ENCODE measurements at places on chromosomes 1 and 21.

DNA sequence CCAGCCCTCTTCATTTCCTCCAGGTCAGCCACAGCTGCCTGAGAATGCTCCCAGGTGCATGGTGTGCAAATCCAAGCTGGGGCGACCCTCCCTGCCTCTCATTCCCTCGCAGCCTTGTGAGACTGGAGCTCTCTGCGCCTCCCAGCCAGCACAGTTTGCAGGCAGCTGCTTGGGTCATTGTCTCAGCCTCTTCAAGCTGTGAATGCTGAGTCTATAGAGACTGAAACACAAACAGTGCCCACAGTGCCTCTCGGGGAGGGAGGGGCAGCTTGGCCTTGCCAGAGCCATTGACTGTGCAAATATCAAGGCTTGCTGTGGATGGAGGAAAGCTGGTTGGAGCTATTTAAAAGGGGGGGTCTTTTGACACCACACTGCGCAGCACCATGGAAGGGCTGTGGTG lies 10.6 kb downstream of the PLXNA2 start:
- DNase-seq = no peak

GRCh38 chr21:42248783-42249597 lies 30.1 kb downstream of the ABCG1 start:
- DNase-seq = no peak

DNA sequence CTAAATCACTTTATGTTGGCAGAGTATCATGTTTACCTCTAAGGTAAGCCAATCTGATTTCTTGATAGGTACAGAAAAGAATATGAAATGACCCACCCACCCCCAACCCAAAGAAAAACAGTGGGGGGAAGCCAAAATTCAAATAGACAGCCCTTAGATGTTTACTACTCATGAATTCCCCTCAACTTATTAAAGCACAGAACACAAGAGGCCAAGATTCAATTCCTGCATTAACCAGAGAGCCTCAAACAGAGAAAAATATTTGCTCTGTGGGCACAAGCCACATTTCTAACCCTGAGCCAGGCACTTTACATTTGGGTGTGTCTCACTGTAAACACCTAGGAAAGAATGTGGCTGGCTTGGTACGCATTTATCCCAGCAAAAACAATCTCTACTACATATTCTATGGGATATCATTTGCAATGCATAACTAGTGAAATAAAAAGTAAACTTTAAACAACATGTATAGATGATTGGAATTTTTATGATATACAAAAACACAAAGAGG lies 84.3 kb downstream of the PTPN14 start:
- DNase-seq = no peak

GRCh38 chr1:16230744-16231143 lies 6.2 kb downstream of the CPLANE2 start:
- no peak for DNase-seq

- DNase-seq = no peak
These were observed 102.0 kb upstream of the COA6 start for GRCh38 chr1:234271243-234271606.

GRCh38 chr1:33369081-33369480 lies 48.2 kb upstream of the A3GALT2 start:
- no peak for DNase-seq

DNA sequence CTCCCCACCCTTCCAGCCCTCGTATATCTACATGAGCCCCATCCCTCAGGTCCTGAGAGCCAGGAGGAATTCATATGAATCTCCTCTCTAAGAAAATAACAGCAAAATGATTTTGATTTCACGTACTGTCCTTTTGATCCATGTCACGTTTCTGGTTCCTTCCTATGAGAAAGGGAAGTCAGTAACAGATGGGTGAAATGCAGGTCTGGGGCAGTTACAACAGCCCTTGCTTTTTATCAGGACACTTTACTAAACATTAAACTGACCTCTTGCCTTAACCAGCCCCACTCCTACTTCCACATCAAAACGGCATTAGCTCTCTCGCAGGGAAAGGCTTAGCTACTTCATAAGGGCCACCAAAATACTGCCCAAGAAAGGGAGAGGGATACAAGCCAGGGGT lies 59.0 kb downstream of the SPATA46 start:
- DNase-seq = no peak

- DNase-seq = no peak
These were observed 62.1 kb downstream of the CACNA1E start for GRCh38 chr1:181545395-181545794.

All from breast epithelium (tissue), 4 donors.